WTC11 (cell line): ENCODE measurements at places on chromosomes 12 and 14. TPM values are rescaled to one million over a fixed set of nuclear protein-coding genes. Genes with fewer than 3 reads are reported as not detected.
A peak's percentile ranks its signal among the peaks of the same experiment; 100 is the strongest.

DNA sequence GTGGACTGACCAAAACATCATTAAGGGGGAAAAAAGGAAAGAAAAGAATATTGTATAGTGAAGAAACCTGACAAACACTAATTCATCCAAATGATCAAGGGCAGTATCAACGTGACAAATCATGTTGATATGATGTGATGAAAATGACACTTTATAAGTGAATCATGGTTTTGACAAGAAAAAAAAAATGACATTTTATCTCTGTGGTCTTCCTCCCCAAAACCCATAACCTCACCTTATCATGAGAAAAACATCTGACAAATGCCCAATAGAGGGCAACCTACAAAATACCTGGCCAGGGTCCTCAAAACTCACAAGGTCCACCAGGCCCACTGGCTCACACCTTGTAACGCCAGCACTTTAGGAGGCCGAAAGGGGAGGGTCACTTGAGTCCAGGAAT lies 13.8 kb downstream of the TMED10 start:
- DNase-seq: no peak
- H3K4me3 ChIP-seq: no peak overlapping the region
- H3K36me3 ChIP-seq: no peaks in the 10 kb centered on the region
- H3K27me3 ChIP-seq: no peaks in the 10 kb centered on the region
- H3K27ac ChIP-seq: peak overlapping the region; percentile 20

GRCh38 chr14:62431496-62431895 lies 613.8 kb downstream of the KCNH5 start:
- no peaks in the 10 kb centered on the region for H3K27me3 ChIP-seq
- no peak for DNase-seq
- H3K36me3 ChIP-seq: peaks cover 38% of the 10 kb centered on the region
- no peak overlapping the region for H3K4me3 ChIP-seq

DNA sequence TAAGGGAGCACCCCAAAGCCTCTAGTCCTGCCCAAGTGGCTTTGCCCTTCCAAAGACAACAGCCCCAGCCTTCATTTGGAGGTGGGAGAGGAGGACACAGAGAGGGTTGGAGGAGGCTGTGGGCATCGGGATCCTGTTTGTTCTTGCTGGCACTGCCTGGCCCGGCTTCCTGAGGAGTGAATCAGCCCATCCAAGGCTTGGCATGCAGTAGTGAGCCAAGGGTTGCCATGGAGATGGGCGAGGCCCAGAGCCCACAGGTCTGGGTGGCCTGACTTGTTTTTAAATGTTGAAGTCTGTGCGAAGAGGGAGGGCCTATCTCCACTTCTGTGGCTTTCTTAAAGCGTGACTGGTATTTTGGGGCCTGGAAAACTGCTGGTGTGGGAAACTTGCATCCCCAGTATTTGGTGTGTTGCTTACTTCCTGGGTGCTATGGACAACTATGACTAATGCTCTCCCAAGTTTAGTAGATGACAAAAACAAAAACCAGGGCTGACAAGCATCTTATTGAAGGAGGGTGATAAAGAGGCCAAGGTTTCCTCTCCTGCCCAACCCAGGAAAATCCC lies 15.8 kb downstream of the CD9 start:
- H3K27ac ChIP-seq: peak overlapping the region; percentile 100
- H3K4me1 ChIP-seq: peaks cover 99% of the 10 kb centered on the region
- peak overlapping the region; percentile 58 for H3K4me3 ChIP-seq
- peak; percentile 47 for DNase-seq
- no peaks in the 10 kb centered on the region for H3K27me3 ChIP-seq

Gene PLEKHH1
- 45.4 to 49.8 TPM (median 48.3 TPM) in 3 replicates for total RNA-seq

Gene SLC2A13
- 12.5 to 15.3 TPM (median 13.1 TPM) in 3 replicates for total RNA-seq
